ENCODE measurements at places on chromosomes 1 and 21.

DNA sequence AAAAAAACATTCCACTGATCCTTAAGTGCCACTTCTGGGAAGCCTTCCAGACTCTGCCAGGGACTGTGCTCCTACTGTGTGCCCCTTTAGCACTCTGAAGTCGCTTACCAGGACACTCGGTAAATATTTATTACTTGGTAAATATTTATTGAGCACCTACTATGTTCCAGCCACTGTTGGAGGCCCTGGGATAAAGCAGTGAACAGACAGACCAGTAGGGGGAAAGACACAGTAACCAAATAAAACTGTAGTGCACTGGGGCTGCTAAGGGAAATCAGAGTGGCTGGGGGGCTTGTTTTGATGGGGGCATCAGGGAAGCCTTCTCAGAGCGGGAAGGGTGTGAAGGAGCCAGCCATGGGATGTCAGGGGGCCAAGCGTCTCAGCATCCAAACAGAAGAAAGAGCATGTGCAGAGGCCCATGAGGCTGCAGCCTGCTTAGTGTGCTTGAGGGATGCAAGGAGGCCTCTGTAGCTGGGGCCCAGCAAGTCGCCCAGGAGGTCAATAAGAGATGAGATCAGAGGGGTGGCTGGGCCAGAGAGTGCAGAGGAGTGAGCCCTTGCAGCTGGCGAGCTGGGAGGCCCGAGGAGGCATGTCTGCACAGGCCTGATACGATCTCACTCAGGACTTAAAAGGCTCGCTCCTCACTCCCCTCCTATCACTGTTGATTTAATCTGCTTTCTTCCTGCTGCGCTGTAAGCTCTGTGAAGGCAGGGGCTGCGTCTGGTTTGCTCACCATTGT lies 28.6 kb downstream of the KAZN start:
- no peak for DNase-seq

DNA sequence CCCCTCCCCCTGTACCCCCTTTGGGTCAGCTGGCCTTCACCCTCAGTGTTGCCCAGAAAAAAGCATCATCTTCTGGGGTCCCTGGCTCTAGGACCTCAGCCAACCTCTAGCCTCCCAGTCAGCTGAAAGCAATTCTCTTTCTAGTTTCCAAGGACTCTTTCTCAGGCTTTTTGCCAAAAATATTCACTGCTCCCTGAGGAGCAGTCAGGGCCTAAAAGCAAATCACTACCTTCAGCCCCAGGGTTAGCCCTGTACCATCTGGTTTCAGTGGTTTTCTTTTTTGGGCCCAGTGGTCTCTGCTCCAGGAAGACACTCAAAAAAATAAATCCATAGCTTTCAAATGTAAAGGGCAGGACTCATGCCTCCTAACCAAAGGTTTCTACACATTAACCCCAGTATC lies 3.1 kb upstream of the LMOD1 start:
- no peak for DNase-seq

GRCh38 chr1:11599891-11600576 lies 54.2 kb downstream of the FBXO2 start:
- DNase-seq, result no peak

DNA sequence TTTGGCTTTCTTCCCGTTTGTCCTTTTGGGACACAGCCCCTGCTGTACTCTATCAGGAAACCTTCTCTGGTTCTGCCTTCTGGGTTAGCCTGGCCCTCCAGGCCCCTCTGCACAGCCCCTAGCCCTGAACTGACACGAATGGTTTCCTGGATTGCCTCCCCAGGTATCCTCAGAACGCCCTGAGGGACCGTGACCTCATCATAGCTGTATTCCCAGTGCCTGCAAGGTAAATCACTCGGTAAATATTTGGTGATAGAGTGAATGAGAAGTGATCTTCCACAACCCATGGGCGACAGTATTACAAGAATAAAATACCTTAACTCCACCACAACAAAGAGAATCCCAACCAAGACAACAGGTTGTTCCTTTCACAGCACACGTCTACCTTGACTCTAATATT lies 637.2 kb downstream of the SMYD3 start:
- no peak for DNase-seq

DNA sequence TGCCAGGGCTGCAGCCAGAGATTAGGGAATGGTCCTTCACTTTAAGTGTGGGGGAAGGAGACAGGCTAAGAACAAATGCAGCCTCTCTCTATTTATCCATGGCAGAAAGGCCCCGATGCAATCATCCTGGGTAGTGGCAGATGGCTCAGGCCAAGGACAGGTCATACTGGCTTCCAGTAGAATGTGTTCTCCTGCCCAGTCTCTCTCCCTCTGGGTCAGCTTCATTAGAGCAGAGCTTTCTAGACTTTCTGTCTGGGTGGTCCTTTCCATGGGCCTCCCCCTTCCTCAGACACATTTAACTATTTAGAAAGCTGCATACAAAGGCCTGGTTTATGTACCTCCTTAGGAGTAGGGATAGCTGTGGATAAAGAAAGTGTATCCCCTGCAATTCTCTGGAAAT lies 4.8 kb upstream of the PTCH2 start:
- DNase-seq, result no peak

- DNase-seq, result no peak
These were observed 175.5 kb downstream of the HUNK start for GRCh38 chr21:32048353-32048752.

DNA sequence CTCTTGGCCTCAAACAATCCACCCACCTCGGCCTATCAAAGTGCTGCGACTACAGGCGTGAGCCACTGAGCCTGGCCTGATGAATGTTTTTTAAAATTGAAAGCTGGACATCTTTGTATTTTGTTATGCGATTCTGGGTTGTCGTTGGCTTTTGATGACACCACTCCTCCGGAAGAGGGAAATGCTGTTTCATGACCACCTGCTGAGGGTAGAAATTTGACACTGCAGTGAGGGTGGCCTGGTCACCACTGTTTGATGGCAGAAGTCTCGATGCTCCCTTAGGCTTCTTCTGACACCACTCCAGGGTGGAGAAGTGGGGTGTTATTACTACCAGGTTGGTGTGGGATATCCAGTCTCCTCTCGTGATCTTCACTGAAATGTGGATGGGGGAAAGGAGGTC lies 357.2 kb downstream of the RGS7 start:
- no peak for DNase-seq

DNA sequence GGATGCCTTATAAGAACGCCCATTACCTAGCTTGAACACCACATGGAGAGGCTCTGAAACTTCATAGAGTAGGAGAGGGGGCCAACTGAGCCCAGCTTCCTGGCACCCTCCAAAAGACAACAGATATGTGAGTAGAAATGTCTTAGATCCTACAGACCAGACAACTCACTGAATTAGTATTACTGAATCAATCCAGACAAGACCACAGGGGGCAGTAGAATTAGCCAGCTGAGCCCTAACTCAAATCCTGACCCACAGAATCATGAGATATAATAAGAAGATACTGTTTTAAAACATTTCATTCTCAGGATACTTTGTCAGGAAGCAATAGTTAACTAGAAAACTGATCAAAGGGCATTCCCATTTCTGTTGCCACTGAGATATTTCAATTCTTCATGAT lies 45.8 kb upstream of the C1orf21 start:
- no peak for DNase-seq

DNA sequence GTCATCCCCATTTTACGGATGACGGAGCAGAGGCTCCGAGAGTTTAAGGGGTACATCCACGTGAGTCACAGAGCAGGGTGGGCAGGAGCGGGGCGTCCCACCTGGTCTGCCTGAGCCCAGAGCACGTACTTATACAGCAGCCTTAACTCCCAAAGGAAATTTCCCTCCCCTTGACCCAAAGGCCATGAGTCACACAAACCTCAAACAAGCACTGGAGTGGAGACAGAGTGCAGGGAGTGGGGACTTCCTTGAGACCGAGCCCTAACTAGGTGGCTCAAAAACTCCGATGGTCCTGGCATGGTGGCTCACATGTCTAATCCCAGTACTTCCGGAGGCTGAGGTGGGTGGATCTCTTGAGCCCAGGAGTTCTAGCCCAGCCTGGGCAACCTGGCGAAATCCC lies 141.6 kb upstream of the KLHDC7A start:
- DNase-seq, result no peak

DNA sequence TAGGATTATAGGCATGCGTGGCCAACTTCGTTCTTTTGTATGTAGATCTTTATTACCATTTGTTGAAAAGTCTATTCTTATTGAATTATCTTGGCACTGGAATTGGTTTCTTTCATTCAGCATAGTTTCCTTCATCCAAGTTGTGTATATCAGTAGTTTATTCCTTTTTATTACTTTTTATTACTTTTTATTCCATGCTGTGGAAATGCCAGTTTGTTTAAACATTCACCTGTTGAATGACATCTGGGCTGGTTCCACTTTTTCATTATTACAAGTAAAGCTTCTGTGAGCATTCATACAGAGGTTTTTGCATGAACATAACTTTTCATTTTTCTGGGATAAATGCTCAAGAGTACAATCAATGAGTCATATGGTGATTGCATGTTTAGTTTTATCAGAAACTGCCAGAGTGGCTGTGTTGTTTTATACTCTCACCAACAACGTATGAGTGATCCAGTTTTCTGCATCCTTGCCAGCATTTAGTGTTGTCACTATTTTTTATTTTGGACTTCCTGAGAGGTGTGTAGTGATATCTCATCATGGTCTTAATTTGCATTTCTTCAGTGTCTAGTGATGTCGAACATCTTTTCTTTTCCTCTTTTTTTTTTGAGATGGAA lies 28.6 kb downstream of the PTPRU start:
- DNase-seq, result no peak

- DNase-seq, result no peak
These were observed 27.1 kb downstream of the TRAF5 start for GRCh38 chr1:211353562-211354212.

- no peak for DNase-seq
These were observed 80.6 kb upstream of the LAMC2 start for GRCh38 chr1:183105449-183105848.

DNA sequence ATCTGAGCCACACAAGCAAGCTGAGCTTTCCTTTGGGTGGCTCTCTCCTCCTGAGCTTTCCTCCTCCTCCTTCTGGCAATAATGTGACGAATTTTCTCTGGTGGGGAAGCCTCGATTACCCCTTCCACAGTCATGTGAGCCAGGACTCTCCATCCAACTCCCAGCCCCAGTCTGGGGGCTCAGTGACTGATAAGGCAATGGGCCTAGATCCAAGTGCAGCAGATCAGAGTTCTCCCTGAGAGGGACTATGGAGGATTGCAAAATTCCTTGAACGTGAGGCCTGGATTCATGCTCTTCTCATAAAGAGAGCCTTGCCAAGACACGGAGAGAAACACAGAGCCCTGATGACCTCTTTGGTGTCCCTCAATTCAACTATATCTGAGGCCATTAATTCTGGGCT lies 31.3 kb upstream of the TRIM67 start:
- DNase-seq, result no peak

GRCh38 chr1:4091996-4092395 lies 191.9 kb upstream of the C1orf174 start:
- no peak for DNase-seq

GRCh38 chr1:12515234-12515633 lies 102.8 kb downstream of the DHRS3 start:
- DNase-seq, result no peak

GRCh38 chr1:241934201-241934848 lies 23.2 kb upstream of the BECN2 start:
- no peak for DNase-seq
